ENCODE measurements at places on chromosomes 12 and 14. TPM values are rescaled to one million over a fixed set of nuclear protein-coding genes. Genes with fewer than 3 reads are reported as not detected.
A peak's percentile ranks its signal among the peaks of the same experiment; 100 is the strongest.

Gene NRL
- not detected for total RNA-seq

Gene DPPA3
- total RNA-seq: not detected

GRCh38 chr12:95943330-95943842, at the start of gene AMDHD1:
AMDHD1 (plus strand) TSS chr12:95943331; CDS start chr12:95943399, 68 bp downstream.
- DNase-seq: no peak

GRCh38 chr14:23115039-23115731, 3.9 kb downstream of the CEBPE start:
- DNase-seq: peak; percentile 8

- DNase-seq: no peak
Measured at GRCh38 chr12:109588461-109589239, 15.1 kb downstream of the MVK start.

- DNase-seq: peak; percentile 24
Measured at GRCh38 chr14:88791629-88792472, 902 bp downstream of the EML5 start.

DNA sequence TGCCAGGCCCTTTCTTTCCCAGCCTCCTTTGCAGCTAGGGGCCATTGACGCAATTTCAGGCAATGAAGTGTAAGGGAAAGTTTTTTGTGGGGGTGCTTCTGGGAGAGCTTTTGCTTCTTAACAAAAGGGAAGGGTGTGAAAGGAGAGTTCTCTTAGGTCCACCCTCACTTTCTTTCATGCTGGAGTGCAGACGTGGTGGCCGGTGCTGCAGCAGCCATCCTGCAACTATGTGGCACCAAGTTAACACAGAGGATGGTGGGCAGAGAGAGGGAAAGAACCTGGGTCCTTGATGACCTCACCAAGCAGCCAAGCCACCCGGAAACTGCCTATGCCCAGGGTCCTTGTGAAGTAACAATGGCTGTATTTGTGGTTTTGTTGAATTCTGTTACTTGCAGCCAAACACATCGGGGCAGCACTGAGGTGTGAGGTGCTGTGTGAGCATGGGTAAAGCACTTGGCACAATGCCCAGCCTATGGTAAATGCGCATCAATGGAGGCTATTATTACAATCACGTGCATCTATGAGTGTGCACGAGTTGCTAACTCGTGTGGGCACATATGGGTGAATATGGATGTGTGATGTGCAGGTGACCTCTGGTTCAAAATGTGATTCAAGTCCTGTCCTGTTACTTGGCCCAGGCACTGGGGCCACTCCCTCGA, 122.6 kb downstream of the CALM1 start:
- DNase-seq: no peak

GRCh38 chr12:26524862-26525465, 308.0 kb downstream of the ITPR2 start:
- peak; percentile 35 for DNase-seq

Measured in Caki2 (cell line).